CD4-positive, alpha-beta T cell treated with Interleukin-17A for 1 hour (primary cell): ENCODE measurements at places on chromosomes 5 and 9.

GRCh38 chr9:86764221-86764624 is 183.1 kb downstream of the GAS1 start:
- DNase-seq: no peak

DNA sequence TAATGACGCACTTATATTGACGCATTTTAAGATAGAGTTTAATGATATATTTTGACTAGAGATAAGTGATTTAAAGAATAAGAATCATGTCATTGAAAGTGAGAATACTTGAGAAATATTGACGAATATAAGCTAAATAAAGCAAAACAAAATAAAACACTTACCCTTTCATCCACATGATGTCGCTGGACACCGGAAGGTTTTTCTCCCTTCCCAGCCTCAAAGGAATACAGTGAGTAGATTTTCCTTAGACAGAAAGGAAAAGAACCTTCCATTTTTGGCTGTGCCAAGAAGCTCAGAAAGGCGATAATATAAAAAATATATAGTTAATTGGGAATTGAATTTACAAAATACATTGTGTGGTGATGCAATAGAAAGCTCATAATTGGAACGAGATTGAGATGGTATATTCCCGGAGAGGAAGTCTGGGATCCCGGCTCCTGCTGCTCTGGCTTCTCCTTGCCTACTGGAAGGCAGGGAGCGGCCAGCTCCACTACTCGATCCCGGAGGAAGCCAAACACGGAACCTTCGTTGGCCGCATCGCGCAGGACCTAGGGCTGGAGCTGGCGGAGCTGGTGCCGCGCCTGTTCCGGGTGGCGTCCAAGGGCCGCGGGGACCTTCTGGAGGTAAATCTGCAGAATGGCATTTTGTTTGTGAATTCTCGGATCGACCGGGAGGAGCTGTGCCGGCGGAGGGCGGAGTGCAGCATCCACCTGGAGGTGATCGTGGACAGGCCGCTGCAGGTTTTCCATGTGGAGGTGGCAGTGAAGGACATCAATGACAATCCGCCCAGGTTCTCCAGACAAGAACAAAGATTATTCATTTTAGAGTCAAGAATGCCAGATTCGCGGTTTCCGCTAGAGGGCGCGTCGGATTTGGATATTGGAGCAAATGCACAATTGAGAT is at the start of gene PCDHA5:
TSS of gene PCDHA5 (plus strand) at position 239 of the 906 bp plus-strand sequence.
- DNase-seq: no peak

- DNase-seq: no peak
These were observed 21.9 kb downstream of the MAN2A1 start for GRCh38 chr5:109711673-109712072.

DNA sequence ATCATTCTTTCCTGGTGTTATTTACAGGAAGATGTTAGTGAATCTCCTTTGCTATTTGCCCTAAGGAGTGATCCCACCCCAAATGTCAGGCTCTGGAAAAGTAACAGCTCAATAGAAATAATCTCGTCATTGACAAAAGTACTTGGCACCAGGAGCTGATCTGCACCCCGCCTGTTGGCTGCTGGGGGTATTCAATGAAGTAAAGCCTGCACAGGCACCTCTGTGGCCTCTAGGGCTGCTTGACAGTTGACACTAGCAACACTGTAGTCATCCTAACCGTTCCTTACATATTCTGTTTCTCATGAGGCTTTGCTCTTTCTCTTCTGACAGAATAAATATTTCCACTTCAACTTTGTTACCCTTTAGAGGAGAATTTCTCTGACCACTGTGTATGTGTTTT is 103.4 kb downstream of the DOCK2 start:
- DNase-seq: no peak

DNA sequence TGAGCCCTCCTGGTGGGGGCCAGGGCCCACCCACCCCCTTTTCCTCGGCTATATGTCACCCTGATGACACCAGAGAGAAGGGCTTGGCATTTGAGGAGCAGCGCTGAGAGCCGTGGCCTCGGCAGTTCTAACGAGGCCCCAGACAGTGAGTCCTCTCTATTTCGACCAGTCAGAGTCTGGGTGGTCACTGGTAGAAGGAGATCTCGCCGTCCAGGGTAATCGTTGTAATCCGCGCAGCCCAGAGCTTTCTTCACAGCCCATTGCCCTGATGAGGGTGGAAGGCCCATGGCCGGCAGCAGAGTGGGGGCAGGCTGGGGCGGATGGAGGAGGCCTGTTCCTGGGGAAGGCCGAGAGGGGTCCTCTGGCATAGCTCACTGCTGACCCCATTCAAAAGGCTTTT is 70.2 kb downstream of the PSMB7 start:
- no peak for DNase-seq

DNA sequence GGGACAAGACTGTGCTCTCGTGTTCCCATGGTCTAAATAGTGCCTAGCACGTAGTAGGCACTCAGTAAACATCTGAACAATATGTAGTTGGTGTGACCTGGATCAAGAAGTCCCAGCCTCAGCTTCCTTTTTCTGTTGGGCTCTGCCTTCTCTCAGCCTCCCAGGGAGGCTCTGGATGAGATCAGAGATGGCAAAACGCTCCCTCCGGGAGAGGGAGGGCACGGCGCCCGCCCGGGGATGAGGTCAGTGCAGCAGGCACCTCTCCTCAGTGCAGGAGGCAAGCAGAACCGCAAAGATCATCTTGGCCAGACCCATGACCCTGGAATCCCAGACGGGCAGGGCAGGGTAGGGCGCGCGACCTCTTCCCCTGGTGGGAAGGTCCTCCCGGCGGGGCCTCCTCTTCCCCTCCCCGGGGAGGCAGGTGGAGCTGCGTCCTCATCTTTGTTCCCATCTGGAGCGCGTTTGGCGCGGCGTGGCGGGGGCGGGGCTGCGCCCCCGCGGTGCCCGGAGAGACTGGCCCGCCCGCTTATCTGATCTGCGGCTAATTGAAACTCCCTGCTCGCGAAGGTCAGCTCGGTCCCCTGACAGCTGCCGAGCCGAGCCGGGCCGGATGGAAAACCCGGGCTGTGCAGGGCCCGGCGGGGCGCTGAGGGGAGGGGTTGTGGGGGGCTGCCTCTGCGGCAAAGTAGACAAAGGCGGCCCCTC is 60.9 kb downstream of the CXXC5 start:
- no peak for DNase-seq

GRCh38 chr5:93163010-93163663 is 417.9 kb downstream of the NR2F1-AS1 start:
- DNase-seq: no peak

DNA sequence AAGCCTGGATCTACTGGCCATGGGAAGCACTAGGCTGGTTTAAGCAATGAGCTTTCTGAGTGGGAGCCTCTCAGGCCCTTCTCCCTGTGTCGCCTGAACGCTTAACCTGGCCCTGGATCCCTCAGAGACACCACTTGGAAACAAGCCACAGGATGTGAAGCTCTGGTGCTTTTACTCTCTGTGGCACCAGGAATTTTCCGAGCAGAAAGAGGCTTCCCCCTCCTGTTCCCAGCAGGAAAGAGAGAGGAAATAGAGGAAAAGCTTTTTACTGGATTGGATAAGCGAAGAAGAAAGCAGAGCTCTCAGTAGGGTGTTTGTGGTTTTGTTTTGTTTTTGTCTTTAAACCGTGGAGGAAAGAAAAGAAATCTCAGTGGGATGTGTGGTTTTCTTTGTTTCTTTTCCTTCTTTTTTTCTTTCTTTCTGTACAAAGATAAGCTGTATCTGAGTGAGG is 34.5 kb downstream of the COL15A1 start:
- no peak for DNase-seq

DNA sequence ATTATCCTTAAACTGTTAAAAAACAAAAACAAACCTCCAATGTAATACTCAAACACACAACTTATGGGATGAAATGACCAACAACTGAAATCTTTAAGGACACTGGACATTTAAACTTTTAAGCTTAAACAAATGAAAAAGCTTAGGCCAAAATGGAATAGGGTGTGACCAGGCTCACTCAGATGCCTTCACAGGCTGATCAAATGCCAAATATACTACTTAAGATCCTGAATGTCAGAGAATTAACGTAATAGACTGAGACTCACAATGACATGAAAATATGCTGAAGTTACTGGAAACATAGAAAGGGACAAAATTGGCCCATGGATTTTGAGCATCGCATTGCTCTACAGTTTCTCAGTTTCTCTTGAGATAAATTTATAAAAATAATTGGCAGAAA is 286.8 kb downstream of the ADAMTS6 start:
- no peak for DNase-seq

DNA sequence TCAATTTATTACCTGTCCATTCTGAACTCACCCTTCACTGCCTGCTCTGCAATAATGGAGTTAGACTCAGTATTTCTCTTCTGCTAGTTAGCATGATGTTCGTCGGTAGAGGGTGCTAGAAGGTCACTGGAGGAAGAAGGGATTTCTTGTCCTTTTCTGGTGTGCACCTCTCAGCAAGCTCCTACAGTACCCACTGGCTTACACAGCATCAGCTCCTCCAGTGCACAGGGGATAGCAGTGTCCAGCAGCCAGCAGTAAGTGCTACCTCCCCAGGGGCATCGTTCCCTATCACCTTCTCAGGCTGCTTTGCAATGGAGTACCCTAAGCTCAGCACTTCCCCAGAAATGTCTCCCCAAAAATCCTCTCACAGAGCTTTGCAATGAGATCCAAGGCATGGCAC is 45.9 kb upstream of the APC start:
- DNase-seq: peak; percentile 30

DNA sequence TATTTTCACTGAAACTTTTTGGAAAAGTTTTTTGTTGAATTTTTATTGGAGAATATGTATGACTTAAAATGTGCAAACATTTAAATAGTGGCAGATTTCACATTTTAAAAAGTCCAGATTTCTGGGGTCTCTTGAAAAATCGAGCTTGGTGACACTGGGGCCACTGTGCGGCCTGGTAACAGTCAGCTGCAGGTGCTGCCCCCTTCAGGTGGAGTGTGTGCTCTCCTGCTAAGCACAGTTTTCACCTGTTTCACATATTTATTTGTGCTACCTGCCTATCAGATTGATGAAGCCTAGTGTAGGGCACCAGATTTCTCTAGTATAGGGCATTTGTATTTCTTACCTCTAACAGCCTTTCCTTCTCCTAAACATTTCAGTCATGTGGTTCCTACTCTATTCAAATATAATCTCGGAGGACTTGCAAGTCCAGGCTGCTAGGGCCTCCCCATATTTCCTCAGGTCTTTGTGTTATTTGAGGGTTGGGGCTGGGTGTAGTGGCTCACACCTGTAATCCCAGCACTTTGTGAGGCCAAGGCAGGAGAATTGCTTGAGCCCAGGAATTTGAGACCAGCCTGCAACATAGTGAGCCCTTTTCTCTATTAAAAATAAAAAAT is 95.8 kb upstream of the KLF9 start:
- no peak for DNase-seq

DNA sequence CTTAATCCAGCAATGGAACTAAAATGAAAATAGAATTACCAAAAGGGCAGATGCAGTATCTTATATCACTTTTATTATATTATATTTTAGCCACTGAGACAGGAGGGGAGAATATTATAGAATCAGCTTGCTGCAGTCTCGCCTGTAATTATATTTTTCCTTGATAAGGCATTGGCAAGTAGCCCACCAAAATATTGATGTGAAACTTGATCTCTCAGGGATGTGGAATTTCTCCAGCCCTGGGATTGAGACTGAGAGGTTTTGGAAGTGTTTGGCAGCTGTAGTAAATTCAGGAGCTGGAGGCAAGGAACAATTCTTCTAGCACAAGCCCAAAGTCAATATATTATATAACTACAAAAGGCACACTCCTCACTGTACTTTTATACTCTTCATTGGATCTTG is 142.1 kb upstream of the ADAMTSL1 start:
- DNase-seq: no peak

- DNase-seq: no peak
These were observed 206.8 kb upstream of the SLC24A2 start for GRCh38 chr9:19995619-19996018.

DNA sequence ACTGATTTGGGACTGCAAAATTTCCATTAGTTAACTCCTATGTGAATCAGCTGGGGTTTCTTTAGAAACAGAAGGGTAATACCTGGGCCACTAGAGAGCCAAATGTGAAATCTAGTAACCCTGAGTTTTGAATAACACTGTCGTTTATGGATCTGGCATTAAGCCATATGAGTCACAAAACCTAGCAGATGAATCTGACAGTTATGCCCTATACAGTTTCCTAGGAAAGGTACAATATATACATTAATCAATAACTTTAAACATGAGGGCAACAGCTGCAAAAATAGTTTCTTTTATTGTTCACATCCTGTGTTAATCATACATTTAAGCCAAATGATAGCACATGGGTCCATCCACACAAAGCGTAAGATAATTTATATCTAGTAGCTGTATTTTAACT is 56.9 kb downstream of the PAM start:
- DNase-seq: no peak

- no peak for DNase-seq
These were observed 264.0 kb upstream of the MEF2C start for GRCh38 chr5:89147031-89147430.

- no peak for DNase-seq
These were observed 4.5 kb upstream of the LMX1B start for GRCh38 chr9:126609191-126609590.

DNA sequence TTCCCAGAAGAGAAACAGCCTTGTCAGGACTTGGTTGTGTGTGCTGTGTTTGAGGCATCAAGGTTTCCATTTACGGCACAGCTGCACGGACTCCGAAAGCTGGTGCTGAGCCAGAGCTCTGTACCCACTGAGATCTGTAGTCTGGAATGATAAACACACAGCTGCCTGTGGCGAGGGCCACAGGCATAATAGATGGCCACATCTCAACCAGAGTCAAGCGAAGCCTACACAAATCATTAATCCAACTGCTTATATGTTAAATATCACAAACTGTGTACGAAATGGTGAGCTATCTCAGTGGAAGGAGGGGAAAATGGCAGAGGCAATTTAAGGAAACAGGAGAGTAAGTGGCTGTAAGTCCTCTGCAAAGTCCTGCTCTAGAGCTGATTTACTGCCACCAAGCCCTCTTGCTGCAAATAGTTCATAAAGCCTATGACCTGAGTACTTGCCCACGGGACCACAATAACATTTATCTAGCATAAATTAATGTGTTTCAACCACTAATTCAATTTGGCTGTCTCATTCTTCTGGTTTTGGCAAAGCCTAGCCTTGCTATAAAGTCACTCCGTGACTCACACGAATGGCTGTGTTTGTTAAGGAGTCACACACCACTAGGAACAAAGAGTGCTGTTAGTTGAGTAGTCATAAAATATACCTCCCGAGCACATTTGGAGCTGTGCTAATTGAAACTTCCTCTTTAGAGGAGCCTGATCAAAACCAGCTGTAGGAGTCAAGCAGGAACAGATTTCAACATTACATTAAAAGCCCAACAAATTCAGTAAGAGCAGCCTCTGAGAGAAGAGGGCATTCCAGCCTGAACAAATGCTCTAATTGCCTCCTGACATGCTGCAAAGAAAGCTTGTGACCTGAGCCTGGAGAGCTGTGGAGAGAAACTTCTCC is 738.6 kb upstream of the ZNF608 start:
- DNase-seq: no peak

GRCh38 chr5:132226516-132227234 is 978 bp downstream of the P4HA2 start:
- no peak for DNase-seq

DNA sequence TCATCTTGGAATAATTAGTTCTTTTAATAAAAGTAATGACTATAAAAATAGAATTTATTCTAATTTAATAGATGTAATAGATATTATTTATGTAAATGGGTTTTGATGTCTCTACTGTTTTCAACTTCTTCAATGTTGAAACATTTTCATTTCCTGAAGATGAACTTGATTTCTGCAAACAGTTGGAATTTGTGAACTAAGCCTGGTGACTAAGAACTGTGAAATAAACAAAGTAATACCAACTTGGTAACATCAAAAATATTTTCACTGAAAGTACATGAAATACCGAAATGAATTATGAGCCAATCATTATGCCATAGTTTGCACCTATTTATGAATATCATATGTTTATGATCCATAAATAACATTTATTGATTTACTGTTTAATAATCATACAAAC is 143.8 kb upstream of the FGF10 start:
- DNase-seq: no peak

GRCh38 chr5:124669956-124670721 is 76.3 kb downstream of the ZNF608 start:
- no peak for DNase-seq
